ENCODE measurements at places on chromosomes 12 and 14.

DNA sequence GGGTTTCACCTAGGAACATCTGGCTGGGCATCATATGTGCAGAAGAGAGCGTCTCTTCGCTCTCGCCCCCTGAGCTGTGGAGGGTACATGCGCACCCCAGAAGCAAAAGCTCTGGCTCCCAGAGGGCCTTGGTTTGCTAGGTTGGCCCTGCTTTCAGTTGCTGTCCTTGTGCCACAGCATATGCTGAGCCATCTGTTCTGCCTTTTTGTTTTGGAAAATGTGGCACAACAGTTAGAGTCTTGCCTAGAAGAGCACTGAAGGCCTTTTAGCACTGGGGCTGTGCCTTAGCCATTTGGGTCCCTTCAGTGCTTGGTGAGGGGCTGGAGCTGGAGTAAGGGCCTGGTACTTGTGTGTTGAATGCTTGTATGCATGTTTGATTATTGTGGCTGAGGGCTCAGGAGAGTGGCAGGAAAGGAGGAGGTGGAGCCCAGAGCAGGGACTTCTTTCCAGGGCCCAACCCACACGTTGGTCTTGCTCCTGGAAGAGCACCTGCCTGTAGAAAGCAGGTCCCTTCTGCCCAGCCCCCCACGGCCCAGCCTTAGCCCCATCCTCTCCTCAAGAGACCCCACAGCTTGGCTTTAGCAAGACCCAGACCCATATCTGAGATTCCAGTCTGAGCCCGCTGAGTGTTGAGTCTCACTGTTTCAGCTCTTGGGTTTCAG lies 113.7 kb downstream of the SLC25A47 start:
- no peak for DNase-seq

GRCh38 chr14:92539419-92539818 lies 25.8 kb downstream of the RIN3 start:
- no peak for DNase-seq

GRCh38 chr12:32253154-32253790 lies 146.1 kb upstream of the FGD4 start:
- no peak for DNase-seq

DNA sequence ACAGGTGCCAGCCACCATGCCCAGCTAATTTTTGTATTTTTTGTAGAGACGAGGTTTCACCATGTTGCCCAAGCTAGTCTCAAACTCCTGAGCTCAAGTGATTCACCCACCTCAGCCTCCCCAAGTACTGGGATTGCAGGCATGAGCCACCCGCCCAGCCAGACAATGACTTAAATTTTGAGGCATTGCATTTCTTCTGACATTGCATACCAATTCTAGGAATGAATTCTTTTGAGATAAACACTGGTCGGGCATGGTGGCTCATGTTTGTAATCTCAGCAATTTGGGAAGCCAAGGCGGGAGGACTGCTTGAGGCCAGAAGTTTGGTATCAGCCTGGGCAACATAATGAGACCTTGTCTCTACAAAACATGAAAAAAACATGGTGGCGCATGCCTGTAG lies 2.5 kb upstream of the CELA1 start:
- DNase-seq, result no peak

- DNase-seq, result no peak
These were observed 196.7 kb downstream of the RMST start for GRCh38 chr12:97659117-97659880.

DNA sequence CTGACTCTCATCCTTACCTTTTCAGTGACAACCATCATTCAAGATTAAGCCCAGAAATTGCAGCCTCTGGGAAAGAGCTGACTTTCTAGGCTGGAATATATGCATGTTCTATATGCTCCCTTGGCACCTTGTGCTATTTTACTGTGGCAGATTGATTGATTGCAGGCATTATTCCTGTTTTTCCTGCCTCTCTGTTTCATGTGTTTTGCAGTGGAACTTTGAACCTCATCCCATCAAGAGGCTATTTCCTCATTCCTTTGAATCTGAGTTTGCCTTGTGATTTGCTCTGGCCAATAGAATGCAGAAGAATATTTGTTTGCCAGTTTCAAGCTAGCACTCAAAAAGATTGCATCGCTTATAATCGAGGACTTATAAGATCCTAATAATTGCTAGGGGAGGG lies 174.8 kb upstream of the DCN start:
- no peak for DNase-seq

GRCh38 chr12:47989023-47989417 lies 15.3 kb downstream of the COL2A1 start:
- no peak for DNase-seq

DNA sequence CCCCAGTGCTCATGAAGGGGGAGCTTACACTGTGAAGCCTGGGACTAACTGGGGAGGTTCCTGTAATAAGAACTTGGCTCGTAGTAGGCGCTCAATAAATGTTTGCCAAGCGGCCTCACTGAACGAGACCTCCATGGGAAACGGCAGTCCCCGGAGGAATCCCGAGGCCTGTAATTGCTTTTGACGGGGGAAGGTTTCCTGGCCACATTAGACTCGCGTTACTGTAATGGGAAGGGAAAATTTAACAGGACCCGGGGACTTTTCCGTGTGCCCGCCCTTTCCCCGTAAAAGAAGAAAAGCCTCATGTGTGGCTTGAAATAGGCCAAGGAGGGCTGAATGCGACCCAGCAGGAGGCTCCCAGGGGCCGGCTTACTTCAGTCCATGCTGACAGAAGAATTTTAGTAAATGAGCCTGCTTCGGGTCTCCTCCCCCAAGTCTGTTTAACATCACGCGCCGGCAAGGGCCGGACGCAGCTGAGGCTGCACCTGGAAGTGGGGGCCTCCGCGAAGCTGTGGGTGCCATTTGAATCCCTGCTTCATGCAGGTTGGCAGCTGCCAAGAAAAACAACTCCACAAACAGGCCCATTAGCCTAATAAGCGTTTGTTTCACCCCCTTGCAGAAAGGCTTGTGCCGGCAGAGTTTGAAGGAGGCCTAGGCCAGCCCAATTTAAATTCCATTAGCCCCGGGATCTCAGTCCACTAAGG lies 39.8 kb upstream of the PWP1 start:
- DNase-seq, result no peak

GRCh38 chr12:90017316-90017715 lies 308.7 kb upstream of the ATP2B1 start:
- DNase-seq, result no peak

DNA sequence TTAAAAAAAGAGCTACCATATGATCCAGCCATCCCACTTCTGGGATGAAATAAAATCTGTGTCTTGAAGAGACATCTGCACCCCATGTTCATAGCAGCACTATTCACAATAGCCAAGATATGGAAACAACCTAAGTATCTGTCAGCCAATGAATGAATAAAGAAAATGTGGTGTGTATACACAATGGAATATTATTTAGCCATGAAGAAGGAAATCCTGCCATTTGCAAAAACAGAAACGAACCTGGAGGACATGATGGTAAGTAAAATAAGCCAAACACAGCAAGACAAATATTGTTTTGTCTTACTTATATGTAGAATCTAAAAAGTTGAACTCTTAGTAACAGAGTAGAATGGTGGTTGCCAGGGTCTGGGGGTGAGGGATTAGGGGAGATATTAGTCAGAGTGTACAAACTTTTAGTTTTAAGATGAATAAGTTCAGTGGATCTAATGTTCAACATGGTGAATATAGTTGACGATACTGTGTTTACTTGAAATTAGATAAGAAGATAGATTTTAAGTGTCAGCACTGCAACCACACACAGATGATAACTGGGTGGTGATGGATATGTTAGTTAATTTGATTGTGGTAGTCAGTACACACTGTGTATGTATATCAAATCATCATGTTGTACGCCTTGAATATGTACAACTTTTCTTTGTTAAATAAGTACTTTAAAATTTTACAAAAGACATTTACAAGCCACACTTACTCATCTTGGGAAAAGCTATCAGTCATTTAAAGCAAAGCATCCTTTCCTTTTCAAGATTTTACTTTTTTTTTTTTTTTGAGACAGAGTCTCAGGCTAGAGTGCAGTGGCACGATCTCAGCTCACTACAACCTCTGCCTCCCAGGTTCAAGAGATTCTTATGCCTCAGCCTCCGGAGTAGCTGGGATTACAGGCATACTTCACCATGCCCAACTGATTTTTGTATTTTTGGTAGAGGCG lies 89.9 kb downstream of the BICD1 start:
- DNase-seq, result no peak

- DNase-seq, result no peak
These were observed 561.3 kb downstream of the C12orf50 start for GRCh38 chr12:87467936-87468335.

DNA sequence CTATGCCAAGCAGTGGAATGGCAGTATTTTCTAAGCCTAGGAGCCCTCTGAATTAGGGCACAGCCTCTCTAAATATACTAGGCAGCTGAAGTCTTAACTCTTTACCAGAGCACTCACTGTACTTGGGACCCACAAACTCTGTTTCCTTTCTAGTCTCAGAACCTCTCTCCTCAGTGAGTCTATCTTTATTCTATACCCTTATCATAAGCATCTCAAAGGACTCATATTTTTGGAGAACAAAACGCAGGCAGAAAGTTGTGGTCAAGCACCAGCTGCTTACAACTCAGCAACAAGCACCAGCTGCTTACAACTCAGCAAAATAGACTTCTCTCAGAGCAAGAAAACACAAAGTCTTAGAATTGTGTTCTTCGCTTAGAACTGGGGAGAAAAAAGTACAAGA lies 993 bp downstream of the CCDC196 start:
- no peak for DNase-seq

- no peak for DNase-seq
These were observed 2.2 kb upstream of the PTHLH start for GRCh38 chr12:27974735-27975221.

- no peak for DNase-seq
These were observed 4.1 kb upstream of the STAB2 start for GRCh38 chr12:103583008-103583407.
